ENCODE measurements at places on chromosomes 4 and X.

- no peak for DNase-seq
Observed at GRCh38 chrX:71913156-71913950, 2.7 kb downstream of the NHSL2 start.

DNA sequence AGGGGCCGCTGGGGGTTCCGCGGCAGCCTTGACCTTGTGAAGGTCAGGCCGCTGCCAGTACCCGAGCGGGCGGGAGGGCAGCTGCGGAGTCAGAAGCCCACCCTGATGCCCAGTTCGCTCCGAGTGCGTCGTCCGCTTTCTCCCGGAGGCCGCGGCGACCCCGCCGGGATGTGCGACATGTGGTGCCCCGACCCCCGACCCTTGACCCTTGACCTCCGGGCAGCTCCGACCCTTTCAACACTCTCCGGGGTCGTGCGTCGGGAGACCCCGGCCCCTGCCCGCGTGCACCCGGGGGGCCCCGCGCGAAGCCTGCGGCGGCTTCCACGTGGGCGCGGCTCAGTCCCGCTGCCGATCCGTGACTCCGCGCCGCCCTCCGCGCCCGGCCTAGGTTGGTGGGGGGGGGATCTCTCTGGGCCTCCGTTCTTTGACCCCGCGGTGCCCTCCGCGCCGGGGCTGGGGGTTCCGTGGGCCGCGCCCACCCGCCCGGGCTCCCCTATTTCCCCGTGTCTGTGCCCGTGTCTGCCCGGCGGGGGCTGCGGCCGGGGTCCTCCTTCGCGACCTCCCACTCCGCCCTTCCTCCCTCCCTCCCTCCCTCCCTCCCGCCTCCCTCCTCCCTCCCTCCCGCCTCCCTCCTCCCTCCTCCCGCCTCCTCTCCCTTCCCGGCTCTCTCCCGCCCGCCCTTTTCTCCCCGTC, 609 bp upstream of the SLC25A6 start:
- DNase-seq: no peak

- DNase-seq: no peak
Observed at GRCh38 chrX:106917830-106918500, 2.2 kb upstream of the CLDN2 start.

DNA sequence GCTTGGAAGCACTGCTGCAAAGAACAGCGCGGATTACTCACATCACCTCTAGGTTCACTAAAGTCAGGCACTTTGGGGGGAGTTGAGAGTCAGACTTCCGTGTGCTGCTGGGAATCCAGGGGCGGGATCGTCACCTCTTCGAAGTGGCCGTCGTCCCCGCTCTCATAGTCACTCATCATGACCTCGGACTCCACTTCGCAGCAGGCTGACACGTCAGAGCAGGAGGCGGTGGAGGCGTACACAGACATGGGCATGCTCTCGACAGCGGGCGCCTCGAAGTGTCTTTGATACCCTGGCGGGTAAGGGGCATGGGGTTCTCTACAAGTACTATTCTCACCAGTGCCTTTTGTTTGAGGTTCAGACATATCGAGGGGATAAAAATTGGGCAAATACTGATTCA, 33.1 kb upstream of the MTNR1A start:
- DNase-seq: no peak

GRCh38 chr4:121183361-121183760, 19.2 kb upstream of the TNIP3 start:
- no peak for DNase-seq

Measured in T-helper 2 cell (primary cell).